ENCODE measurements at places on chromosomes 6 and 20.

DNA sequence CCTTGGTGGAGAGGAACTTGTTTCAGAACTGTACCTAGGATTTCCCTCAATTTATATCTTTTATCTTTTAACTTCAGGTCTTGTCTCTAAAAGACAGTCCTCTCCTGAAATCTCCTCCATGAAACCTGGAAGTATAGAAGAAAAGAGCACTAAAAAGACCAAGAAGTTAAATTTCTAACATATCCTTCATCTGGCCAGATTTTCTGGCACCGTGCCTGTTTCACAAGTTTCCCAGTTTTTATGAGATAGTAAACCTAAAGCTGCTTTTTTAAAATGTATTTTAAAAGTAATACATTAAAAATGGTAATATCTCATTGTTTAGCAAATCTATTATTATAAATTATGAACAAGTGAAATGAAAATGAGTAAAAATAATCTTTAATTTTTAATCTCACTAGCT lies 348.3 kb upstream of the RSPO3 start:
- no peak for DNase-seq

DNA sequence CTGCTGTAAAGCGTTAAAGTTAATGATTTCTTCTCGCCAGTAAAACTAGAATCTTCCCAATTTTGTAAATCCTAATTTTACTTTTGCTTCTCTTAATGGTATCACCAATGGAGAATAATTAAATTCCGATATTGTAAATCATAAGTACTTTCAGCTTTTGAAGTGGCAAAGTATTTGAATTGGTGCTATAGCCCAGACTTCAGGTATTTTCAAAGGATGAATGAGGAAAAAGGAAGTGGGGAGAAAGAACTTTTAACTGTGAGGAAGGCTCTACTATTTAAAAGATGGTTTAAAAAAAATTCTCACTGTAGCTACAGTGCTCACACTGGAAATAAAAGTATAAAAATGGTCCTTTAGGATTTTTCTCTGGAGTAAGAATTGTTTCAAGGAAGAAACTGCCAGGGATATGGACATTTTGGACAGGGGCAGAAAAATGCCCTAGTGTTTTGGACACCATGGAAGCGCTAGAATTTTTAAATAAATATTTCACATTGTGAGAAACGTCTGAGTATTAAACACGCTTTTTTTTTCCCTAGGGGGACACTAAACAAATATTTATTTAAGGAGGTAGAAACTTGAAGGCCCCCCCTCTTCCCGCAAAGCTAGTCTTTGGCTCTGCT lies 1.3 kb upstream of the TAB2 start:
- no peak for DNase-seq

GRCh38 chr20:24245094-24245493 lies 224.3 kb upstream of the SYNDIG1 start:
- no peak for DNase-seq

DNA sequence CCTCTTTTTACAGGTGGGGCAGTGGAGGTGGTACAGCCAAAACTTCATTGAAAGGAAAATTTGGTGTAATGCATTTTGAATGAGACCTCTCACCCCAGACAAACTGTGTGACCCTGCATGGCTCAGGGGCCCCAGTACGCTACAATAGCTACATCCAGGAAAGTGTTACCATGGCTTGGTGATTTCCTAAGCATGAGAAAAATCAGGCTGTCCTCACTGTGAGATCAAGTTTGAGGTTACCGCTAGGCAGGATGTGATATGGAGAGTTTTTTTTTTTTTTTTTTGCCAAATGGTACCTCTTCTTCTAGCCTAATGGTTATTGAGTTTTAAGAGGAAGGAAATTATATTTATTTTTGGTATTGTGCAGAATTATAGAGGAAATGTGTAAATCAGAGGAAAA lies 305.3 kb downstream of the CD83 start:
- no peak for DNase-seq
